Activated naive CD8-positive, alpha-beta T cell treated with anti-CD3 and anti-CD28 coated beads for 36 hours (primary cell): ENCODE measurements at places on chromosomes 2 and 18. TPM values are rescaled to one million over a fixed set of nuclear protein-coding genes. Genes with fewer than 3 reads are reported as not detected.

- DNase-seq = no peak
These were observed at the start of gene NLRC4 for GRCh38 chr2:32264422-32265105. NLRC4 (minus strand) TSS chr2:32264886; CDS start chr2:32256775, 8,111 bp downstream.

DNA sequence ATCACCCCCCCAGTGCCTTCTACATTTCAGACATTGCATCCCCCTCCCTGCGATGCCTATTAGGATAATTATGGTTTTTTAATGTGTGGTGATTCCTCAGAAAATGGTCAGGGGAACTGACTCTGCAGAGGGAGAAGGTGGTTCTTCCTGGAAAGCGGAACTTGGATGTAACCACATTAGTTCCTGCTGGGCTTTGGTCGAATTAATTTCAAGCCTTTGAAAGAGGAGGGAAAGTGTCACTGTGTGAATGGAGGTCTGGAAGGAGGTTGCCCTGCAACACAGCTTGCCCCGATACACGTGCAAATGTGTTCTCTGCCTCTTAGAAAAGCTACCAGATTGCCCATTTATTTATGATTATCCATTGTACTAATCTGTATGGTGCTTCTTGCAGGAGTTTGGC lies 63.2 kb upstream of the TPO start:
- no peak for DNase-seq

- no peak for DNase-seq
These were observed 17.4 kb downstream of the ZNF521 start for GRCh38 chr18:25334588-25334987.

DNA sequence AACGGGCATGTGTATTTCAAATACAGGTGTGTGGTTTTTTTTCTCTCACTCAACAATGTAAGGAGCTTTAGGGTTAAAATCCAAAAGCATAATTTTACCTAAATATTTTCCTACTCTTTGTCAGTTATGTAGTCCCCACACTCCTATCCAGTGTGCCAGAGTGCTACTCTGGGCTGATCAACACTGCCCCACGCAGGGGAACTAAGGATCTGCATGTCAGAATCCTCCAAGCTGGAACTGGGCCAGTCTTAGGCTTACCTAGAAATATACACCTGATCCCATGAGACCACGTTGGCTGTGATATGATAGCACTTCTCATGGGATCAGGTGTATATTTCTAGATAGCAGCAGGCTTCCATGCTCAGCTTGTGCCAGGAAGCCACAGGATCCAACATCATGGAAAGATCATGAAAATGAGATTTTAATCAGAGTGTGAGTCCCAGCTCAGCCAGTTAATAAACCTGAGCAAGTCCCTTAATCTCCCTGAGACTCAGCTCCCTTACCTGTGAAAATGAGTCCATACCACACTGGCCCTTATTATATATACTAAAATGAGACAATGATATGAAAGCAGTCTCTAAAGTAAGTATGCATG lies 29.7 kb downstream of the CCDC141 start:
- DNase-seq = peak; percentile 50

Gene GPAT2
- total RNA-seq = 36.3 TPM

GRCh38 chr2:18950361-18950851 lies 361.0 kb upstream of the NT5C1B start:
- DNase-seq = no peak

Gene VSNL1
- not detected for total RNA-seq
